ENCODE measurements at places on chromosomes 13 and 19.

DNA sequence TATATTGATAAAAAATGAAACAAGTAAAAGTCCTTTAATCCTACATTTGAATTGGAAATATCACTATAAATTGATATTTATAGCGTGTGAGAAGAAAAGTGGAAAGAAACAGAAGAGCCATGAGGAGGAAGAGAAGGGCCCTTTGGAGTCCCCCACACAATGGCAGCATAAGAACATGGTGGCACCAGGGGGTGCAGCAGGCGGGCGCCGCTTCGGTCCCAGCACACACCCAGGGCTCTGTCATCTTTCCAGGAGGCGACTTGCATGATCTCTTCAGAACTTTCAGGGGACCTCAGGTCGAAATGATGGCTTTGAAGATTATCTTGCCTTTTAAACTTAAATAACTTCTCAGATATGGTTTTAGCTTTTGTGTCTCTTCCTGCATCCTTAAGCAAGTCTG, 91.8 kb downstream of the TUBGCP3 start:
- no peak for DNase-seq

GRCh38 chr19:29841209-29841558, 29.4 kb downstream of the CCNE1 start:
- no peak for DNase-seq

DNA sequence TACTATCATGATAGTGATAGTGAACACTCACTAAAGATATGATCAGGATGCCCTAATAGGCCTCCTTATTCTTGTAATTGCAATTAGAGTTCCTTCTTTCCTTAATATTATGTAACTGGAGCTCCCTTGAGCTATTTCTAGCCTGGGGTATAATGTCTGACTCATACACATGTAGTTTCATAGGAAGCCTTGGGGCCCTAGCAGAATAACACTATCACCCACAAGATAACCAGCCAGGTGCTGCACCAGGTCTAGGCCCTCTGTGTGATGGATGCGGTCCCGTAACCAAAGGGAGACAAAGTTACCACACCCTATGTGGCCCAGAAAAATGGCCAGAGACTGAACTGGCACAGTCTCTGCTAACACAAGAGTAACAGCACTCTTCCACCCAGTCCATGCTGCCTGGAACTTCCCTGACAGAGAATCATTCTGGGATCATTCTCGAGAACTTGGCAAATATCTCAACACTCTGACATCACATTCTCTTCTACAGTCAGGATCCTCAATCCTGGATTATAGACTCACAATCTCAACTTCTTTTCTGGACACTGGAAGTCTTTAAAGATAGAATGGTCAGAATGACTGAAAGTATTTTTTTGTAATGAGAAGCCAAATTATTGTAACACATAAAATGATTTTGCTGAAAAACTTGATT, 32.6 kb upstream of the IGFL4 start:
- no peak for DNase-seq

- no peak for DNase-seq
These were observed 42.0 kb downstream of the KLF2 start for GRCh38 chr19:16366433-16367260.

GRCh38 chr19:55652311-55653128, 2.3 kb upstream of the U2AF2 start:
- DNase-seq = no peak

DNA sequence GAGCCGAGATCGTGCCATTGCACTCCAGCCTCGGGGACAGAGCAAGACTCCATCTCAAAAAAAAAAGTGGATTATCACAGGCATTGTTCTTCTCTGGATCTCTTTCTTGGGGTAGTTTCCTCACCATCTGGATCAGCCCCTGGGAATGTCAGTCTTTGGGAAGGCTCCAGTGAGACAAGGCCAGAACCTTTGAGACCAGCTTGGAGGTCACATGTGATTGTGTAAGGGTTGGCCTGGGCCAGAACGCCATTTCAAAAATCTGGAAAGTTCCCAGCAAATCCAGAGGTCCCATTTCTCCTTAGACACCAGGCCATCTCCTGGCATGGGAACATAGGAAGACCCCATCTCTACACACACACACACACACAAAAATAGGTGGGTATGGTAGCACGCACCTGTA, 14.2 kb upstream of the ANGPTL8 start:
- DNase-seq = no peak

GRCh38 chr13:97798171-97798821, 155.2 kb upstream of the IPO5 start:
- no peak for DNase-seq

DNA sequence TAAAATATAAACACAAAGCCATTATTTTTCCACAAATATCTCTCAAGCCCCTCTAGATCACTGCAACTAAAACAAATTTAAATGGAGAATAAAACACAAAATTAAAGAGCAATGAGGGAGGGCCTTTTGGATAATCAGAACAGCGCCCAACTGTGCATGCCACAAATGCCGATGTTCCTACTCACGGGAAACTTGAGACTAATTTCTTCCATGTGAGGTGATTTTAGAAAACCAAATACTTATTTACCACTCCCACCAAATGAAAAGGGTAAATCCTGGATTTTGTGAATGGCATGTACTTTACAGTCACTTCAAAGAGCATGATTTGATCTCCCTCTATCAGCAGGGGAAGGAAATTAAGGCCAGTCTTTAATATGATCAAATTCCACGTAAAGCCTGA, 74.8 kb downstream of the SLC7A1 start:
- DNase-seq = no peak

- DNase-seq = no peak
These were observed 6.6 kb upstream of the DAPK3 start for GRCh38 chr19:3977242-3978143.

- DNase-seq = no peak
These were observed 119.1 kb downstream of the KLF12 start for GRCh38 chr13:74015137-74015536.

- DNase-seq = no peak
These were observed 18.7 kb downstream of the LSM4 start for GRCh38 chr19:18304208-18304457.

GRCh38 chr19:29525901-29526729, at the start of gene VSTM2B:
Gene VSTM2B (plus strand): TSS chr19:29525994. CDS start chr19:29526584, 590 bp downstream.
- no peak for DNase-seq

- peak; percentile 59 for DNase-seq
These were observed 1.1 kb downstream of the UBXN6 start for GRCh38 chr19:4456476-4456842.

GRCh38 chr13:76009267-76009890, 373.2 kb downstream of the LMO7 start:
- no peak for DNase-seq

- no peak for DNase-seq
These were observed 56.5 kb downstream of the DCLK1 start for GRCh38 chr13:36074659-36075058.

- DNase-seq = no peak
These were observed 205.1 kb upstream of the STARD13 start for GRCh38 chr13:33490461-33491327.

DNA sequence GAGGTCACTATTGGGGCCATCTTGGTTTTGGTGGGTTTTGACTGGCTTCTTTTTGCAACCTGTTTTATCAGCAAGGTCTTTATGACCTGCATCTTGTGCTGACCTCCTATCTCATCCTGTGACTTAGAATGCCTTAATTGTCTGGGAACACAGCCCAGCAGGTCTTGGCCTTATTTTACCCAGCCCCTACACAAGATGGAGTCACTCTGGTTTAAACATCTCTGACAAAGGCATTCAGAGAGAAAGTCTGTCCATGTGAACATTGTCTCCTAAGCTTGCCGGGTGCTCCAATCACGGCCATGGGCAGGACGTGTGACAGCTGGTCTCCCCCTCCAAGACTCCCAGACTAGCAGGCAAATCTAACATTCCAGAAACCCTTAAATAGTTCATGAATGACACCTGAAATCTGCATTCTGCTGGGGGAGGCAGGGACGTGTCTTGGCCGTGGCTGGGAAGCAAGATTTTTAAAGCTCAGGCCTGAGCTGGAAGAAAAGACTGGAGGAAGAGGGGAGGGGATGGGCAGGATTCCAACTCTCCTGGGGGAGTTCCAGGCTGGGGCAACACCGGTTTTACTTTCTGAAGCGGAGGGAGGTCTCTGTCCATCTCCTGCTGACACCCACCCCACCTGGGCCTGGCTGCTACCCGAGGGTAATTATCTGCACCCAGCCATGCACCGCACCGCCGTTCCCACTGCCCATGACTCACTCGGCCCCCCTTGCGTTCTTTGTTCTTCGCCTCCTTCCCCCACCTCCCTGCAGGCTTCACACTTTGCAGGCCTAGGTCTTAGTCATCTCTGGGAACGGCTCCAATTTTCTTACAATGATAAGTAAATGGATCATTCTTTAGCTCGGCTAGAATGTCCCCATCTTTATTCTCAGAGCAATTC, 11.6 kb upstream of the OR1M1 start:
- peak; percentile 55 for DNase-seq

DNA sequence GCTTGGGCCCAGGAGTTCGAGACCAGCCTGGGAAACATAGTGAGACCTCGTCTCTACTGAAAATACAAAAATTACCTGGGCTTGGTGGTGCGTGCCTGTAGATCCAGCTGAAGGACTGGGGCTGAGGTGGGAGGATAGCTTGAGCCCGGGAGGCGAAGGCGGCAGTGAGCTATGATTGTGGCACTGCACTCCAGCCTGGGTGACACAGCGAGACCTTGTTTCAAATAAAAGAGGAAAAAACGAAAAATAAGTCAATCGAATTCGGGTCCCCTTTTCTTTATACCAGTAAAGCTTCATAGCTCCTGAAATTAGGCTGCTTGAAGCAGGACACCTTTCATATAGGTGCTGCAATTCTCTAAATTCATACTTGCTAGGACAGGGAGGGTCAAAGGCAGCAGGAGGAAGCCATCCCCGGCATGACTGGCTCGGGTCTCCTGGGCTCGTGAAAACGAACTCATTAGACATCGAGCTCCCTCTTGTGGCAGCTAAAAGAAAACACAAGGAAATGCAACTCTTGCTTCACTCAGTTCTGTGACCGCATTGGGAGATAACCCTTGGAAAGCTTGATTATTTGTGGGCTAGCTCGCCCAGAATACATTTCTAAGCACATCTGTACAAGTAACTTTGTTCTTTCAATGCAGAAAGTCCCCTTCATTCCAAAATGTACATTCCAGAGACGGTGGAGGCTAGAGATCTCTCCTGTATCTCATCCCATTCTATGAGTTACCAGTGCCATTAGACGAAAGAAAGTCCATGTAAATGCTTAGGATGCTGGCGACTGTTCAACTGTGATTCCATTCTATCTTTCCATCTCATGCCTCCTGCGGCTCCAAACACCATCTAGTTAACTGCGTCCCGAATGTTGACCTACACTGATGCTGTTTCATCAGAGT, 16.8 kb downstream of the FPR2 start:
- DNase-seq = peak; percentile 9

- no peak for DNase-seq
These were observed 23.9 kb upstream of the METTL21C start for GRCh38 chr13:102718746-102719145.

- no peak for DNase-seq
These were observed 330.8 kb downstream of the TBC1D4 start for GRCh38 chr13:75151081-75151643.

GRCh38 chr19:35509861-35510625, 3.4 kb downstream of the DMKN start:
- no peak for DNase-seq

DNA sequence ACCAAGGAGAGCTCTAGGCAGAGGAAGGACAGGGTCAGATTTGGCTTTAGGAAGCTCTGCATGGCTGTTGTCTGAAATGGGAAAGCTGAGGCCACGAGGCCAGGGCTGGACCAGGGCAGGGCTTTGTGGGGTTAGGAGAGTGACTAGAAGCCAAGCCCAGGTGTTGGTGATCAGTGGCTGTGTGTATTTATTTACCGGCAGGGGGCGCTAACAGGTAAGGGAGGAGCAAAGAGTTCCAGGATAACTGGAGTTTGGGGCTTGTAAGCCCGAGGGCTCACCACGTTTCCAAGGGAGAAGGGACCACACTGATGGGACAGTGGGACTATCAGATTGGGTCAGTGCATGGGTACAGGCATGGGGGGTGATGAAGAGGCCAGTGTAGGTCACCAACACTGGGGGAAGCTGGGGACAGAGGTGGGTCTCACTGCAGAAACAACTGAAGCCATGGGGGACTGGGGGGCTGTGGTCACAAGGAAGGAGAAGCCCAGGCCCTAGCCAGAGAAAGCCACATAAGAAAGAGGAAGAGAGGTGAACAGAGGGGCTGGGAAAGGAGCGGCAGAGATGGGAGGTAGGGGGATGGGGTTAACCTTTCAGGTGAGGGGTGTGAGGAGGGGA, 3.9 kb downstream of the TMEM147 start:
- peak; percentile 17 for DNase-seq

- no peak for DNase-seq
These were observed 893.4 kb downstream of the DIAPH3 start for GRCh38 chr13:59270327-59270726.

DNA sequence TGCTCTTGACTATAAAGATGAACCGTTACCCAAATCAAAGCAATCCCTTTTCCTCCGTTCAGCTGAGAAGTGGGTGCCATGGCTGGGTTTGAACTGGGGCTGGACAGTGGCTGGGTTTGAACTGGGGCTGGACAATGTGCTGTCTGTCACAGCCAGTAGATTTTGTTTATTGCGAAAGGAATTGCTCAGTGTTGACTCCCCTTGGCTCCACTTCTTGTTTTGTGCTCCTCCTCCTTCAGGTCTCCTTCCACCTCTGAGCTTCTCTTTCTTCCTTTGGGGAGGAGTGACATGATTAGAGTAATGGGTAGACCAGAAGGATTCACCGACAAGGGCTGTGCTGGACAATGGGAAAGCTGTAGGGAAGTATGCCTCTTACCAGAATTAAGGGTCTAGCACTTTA, 19.4 kb upstream of the MBNL2 start:
- DNase-seq = no peak

- no peak for DNase-seq
These were observed 4.3 kb downstream of the CYP2B6 start for GRCh38 chr19:40995355-40995754.

DNA sequence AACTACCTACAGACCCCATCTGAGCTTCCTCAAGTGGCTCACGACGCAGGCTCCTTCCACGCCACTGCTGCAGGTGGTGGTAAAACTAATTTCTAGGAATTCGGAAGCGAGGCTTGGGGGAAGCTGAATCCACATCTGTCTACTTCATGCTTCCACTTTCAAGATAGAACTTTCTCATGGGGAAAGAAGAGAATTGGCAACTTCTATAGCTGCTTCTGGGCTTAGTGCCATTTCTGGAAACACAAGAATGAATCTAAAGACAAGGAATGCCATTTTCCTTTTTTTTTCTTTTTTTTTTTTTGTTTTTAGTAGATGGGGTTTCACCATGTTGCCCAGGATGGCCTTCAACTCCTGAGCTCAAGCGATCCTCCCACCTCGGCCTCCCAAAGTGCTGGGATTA, 2.8 kb upstream of the NLRP12 start:
- no peak for DNase-seq

- no peak for DNase-seq
These were observed 1.4 kb upstream of the ANGPTL8 start for GRCh38 chr19:11238041-11238440.

All from DMS 273 treated with DMSO at 0.1 percent for 48 hours (cell line).